ENCODE measurements at places on chromosomes 4 and X. TPM values are rescaled to one million over a fixed set of nuclear protein-coding genes. Genes with fewer than 3 reads are reported as not detected.

- H3K27me3 ChIP-seq, result peaks cover 2% of the 10 kb centered on the region
- H3K4me3 ChIP-seq, result no peak overlapping the region
- no peaks in the 10 kb centered on the region for H3K36me3 ChIP-seq
- no peak overlapping the region for H3K27ac ChIP-seq
Observed at GRCh38 chrX:123424546-123424945, 240.5 kb downstream of the GRIA3 start.

GRCh38 chr4:144817081-144817480 is 171.1 kb downstream of the HHIP start:
- H3K36me3 ChIP-seq, result no peaks in the 10 kb centered on the region
- H3K4me1 ChIP-seq, result no peaks in the 10 kb centered on the region
- no peak overlapping the region for H3K27ac ChIP-seq
- no peaks in the 10 kb centered on the region for H3K27me3 ChIP-seq
- no peak overlapping the region for H3K4me3 ChIP-seq

DNA sequence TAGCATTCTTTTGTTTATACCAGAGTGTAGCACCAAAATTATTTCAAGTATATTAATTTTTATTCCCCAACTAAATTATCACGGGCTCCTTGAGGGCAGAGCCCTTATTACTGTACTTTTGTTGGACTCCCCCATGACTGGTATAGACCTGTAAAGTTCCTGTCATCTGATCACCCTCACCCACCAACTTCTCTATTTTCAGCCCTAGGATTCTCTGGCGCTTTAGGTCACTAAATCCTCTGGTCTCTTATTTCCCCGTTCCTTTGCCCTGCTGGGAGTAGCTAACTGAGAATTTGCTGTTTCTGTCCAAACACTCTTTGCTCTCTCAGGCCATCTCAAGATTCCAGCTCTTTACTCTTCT is 3.2 kb upstream of the XKRX start:
- DNase-seq, result no peak
- peaks cover 22% of the 10 kb centered on the region for H3K4me1 ChIP-seq
- H3K36me3 ChIP-seq, result peaks cover 5% of the 10 kb centered on the region
- peak overlapping the region; percentile 62 for H3K27ac ChIP-seq
- H3K4me3 ChIP-seq, result no peak overlapping the region
- H3K27me3 ChIP-seq, result no peaks in the 10 kb centered on the region

GRCh38 chr4:8725071-8725841 is 132.7 kb downstream of the CPZ start:
- no peak for DNase-seq
- no peak overlapping the region for H3K4me3 ChIP-seq
- H3K27ac ChIP-seq, result no peak overlapping the region
- H3K27me3 ChIP-seq, result no peaks in the 10 kb centered on the region
- no peaks in the 10 kb centered on the region for H3K4me1 ChIP-seq

DNA sequence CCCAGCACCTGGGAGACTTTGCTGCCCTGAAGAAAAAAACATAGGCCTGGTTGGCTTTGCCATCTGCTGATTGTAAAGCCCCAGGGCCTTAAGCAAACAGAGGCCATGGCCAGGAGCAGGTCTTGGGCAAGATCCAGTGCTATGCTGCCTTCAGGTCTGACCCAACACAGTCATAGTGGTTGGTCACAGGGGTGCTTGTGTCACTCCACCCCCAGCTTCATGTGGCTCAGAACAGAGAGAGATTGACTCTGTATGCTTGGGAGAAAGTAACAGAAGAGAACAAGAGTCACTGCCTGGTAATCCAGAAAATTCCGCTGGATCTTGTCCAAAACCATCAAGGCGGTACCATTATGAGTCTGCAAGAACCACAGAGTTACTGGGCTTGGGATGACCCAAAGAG is 24.4 kb upstream of the SMARCA5 start:
- peaks cover 8% of the 10 kb centered on the region for H3K27me3 ChIP-seq
- no peak for DNase-seq
- H3K4me3 ChIP-seq, result no peak overlapping the region
- H3K36me3 ChIP-seq, result no peaks in the 10 kb centered on the region

- H3K4me3 ChIP-seq, result no peak overlapping the region
- no peaks in the 10 kb centered on the region for H3K36me3 ChIP-seq
- DNase-seq, result no peak
- no peaks in the 10 kb centered on the region for H3K27me3 ChIP-seq
Observed at GRCh38 chr4:126958482-126958881, 674.3 kb upstream of the INTU start.

- H3K36me3 ChIP-seq, result no peaks in the 10 kb centered on the region
- H3K4me1 ChIP-seq, result no peaks in the 10 kb centered on the region
- DNase-seq, result no peak
- no peaks in the 10 kb centered on the region for H3K27me3 ChIP-seq
- no peak overlapping the region for H3K27ac ChIP-seq
Observed at GRCh38 chr4:78268597-78268996, 211.5 kb downstream of the FRAS1 start.

DNA sequence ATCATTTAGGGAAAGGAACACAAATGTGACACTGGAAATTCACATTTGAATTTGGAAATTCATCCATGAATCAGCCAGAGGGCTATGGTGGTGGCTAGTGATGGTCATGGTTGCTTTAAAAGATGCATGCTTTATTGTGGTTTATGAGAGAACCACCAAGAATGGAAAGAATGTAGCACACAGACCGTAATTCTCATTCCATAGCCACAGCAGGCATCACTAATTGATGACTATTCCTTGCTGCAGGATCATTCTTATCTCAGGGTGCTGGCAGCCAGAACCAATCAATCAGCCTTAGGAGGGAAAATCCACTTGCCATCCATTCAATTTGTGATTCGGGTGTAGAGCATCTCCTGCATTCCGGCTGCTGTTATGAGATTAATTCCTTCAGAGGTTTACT is 115.6 kb downstream of the DHRSX start:
- H3K4me1 ChIP-seq, result no peaks in the 10 kb centered on the region
- peaks cover 4% of the 10 kb centered on the region for H3K36me3 ChIP-seq
- H3K27ac ChIP-seq, result no peak overlapping the region
- DNase-seq, result no peak
- H3K27me3 ChIP-seq, result no peaks in the 10 kb centered on the region
- H3K4me3 ChIP-seq, result no peak overlapping the region

DNA sequence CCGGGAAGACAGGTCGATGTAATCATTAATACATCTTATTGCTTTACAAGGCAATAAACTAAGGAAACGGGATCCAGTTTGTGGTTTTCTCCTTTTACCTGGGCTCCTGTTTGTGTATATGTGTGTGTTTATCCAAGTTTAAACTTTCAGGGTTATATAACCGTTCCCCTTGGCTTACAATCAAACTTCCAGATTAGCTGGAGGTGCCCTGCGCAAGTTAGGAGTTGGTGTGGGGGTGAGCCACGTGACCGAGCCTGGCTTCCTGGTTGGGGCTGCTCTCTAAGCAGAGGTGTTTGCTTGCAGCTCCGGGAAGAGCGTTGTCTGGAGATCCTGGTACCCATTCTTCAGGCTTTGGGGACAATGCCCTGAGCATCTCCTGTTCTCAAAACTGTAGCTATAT is 129.2 kb downstream of the FHDC1 start:
- no peak overlapping the region for H3K27ac ChIP-seq
- no peaks in the 10 kb centered on the region for H3K4me1 ChIP-seq
- H3K4me3 ChIP-seq, result no peak overlapping the region
- DNase-seq, result no peak

GRCh38 chr4:87235020-87235671 is 14.7 kb upstream of the KLHL8 start:
- peaks cover 14% of the 10 kb centered on the region for H3K27me3 ChIP-seq
- H3K4me1 ChIP-seq, result peaks cover 7% of the 10 kb centered on the region
- no peak overlapping the region for H3K4me3 ChIP-seq
- no peak overlapping the region for H3K27ac ChIP-seq
- H3K36me3 ChIP-seq, result no peaks in the 10 kb centered on the region

DNA sequence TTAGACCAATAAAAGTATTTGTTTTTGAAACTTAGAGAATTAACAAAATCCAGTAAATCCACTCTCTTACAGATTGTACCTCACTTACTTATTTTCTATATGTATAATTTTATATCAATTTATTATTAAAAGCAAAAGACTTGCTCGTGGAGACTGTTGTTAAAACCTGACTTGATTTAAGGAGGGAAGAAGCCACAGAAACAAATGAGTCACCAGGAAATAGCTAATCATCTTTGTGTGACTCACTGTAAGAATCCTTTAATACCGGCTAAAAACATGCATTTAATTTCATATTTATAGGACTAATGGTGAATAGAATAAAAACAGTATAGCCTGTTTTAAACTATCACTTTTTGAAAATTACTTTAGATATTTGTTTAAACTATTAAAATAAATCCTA is 29.9 kb upstream of the UBE2NL start:
- H3K4me3 ChIP-seq, result no peak overlapping the region
- H3K4me1 ChIP-seq, result no peaks in the 10 kb centered on the region
- no peak for DNase-seq
- no peaks in the 10 kb centered on the region for H3K36me3 ChIP-seq

- no peak overlapping the region for H3K4me3 ChIP-seq
- DNase-seq, result no peak
- H3K4me1 ChIP-seq, result no peaks in the 10 kb centered on the region
- H3K36me3 ChIP-seq, result no peaks in the 10 kb centered on the region
Observed at GRCh38 chr4:62018537-62018936, 818.4 kb downstream of the ADGRL3 start.

DNA sequence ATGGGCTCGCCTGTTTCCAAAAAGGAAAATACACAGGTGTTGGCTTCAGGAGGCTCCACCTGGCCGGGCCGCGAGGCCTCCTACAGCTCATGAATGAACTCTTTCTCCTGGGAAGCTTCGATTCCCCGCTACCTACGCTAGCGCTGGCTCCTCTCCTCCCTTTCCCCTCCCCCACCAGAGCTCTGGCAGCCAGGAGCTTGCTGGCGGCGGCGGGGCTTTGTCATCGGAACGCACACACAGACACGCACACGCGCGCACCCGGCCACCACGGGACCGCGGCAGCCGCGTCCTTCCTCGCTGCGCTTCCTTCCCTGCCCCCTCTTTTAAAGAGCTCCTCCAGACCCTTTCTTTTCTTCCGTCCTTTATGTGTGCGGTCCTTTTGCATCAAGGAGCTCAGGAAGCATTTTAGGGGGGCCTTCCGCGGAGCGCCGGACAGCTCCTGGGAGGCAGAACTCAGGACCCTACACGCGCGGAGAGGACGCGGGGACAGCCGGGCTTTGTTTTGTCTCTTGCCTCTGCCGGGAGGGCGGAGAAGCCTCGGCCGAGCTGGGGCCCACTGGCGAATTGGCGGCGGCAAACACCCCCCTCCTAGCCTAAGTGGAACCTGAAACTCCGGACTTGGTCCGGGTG is 70.2 kb upstream of the BCOR start:
- H3K27me3 ChIP-seq, result no peaks in the 10 kb centered on the region
- no peak for DNase-seq
- no peaks in the 10 kb centered on the region for H3K36me3 ChIP-seq
- H3K27ac ChIP-seq, result peak overlapping the region; percentile 72

- H3K36me3 ChIP-seq, result no peaks in the 10 kb centered on the region
- no peaks in the 10 kb centered on the region for H3K27me3 ChIP-seq
- DNase-seq, result no peak
- H3K27ac ChIP-seq, result no peak overlapping the region
- no peak overlapping the region for H3K4me3 ChIP-seq
Observed at GRCh38 chr4:33722254-33722653, 2522.1 kb downstream of the ARAP2 start.

- H3K27ac ChIP-seq, result no peak overlapping the region
- H3K27me3 ChIP-seq, result no peaks in the 10 kb centered on the region
- no peak for DNase-seq
- no peaks in the 10 kb centered on the region for H3K36me3 ChIP-seq
- no peaks in the 10 kb centered on the region for H3K4me1 ChIP-seq
Observed at GRCh38 chr4:166324321-166324720, 451.3 kb downstream of the TLL1 start.

DNA sequence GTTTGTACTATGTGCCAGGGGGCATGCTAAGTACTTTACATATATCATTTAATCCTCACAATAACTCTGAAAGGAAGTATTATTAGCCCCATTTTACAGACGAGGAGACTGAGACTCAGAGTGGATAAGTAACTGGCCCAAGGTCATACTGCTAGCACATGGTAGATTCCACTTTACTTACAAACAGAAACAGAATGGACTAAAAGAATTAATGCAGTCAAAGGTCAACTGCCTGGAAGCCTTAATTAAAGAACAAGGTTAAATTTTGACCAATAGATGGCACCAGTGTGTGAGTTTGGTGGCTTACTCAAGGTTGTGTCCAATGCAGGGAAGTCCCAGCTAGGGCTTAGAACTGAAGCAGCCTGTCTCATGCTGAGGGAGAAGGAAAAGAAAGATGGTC is 4.7 kb downstream of the RIPPLY1 start:
- H3K4me3 ChIP-seq, result no peak overlapping the region
- no peak for DNase-seq
- H3K27ac ChIP-seq, result no peak overlapping the region
- H3K27me3 ChIP-seq, result no peaks in the 10 kb centered on the region
- no peaks in the 10 kb centered on the region for H3K4me1 ChIP-seq

DNA sequence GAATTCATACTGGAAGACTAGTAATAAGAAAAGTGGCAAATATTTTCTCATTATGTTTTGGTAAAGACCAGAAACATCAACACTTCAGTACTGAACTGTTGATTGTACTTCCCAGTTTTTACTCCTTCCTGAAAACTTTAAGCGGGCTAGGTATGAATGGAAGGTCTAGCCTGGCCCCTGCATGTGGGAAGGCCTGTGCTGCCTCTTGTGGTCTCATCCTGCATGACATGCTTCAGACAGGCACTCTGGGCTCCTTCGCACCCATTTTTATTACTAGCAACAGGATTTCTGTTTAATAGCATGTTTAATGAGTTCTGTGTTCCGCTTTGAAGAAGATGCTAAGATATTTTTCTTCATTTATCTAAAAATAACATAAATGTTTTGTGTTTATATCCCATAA is 279.1 kb downstream of the ANK2 start:
- no peaks in the 10 kb centered on the region for H3K4me1 ChIP-seq
- no peak overlapping the region for H3K27ac ChIP-seq
- H3K27me3 ChIP-seq, result peaks cover 21% of the 10 kb centered on the region
- H3K36me3 ChIP-seq, result no peaks in the 10 kb centered on the region

- H3K27me3 ChIP-seq, result no peaks in the 10 kb centered on the region
- no peaks in the 10 kb centered on the region for H3K36me3 ChIP-seq
- H3K27ac ChIP-seq, result no peak overlapping the region
- no peaks in the 10 kb centered on the region for H3K4me1 ChIP-seq
Observed at GRCh38 chrX:96753230-96753629, 68.6 kb downstream of the DIAPH2 start.

- DNase-seq, result no peak
- no peak overlapping the region for H3K4me3 ChIP-seq
- H3K4me1 ChIP-seq, result no peaks in the 10 kb centered on the region
- no peaks in the 10 kb centered on the region for H3K36me3 ChIP-seq
- no peak overlapping the region for H3K27ac ChIP-seq
Observed at GRCh38 chr4:171851295-171851694, 38.1 kb downstream of the GALNTL6 start.

S100G gene
- total RNA-seq, result not detected

H2BW2 gene
- total RNA-seq, result not detected

ADH1A gene
- total RNA-seq, result not detected

TGIF2LX gene
- total RNA-seq, result not detected

SLC34A2 gene
- total RNA-seq, result not detected

ZC4H2 gene
- total RNA-seq, result 12.1 TPM

TEX13C gene
- not detected for total RNA-seq

TBX22 gene
- not detected for total RNA-seq

MAGEA1 gene
- total RNA-seq, result not detected

PAGE5 gene
- not detected for total RNA-seq

ASMTL gene
- total RNA-seq, result 45.4 TPM

FIP1L1 gene
- total RNA-seq, result 123 TPM

PRPS1 gene
- total RNA-seq, result 101 TPM
